ENCODE measurements at places on chromosomes 5 and 9. TPM values are rescaled to one million over a fixed set of nuclear protein-coding genes. Genes with fewer than 3 reads are reported as not detected.

DNA sequence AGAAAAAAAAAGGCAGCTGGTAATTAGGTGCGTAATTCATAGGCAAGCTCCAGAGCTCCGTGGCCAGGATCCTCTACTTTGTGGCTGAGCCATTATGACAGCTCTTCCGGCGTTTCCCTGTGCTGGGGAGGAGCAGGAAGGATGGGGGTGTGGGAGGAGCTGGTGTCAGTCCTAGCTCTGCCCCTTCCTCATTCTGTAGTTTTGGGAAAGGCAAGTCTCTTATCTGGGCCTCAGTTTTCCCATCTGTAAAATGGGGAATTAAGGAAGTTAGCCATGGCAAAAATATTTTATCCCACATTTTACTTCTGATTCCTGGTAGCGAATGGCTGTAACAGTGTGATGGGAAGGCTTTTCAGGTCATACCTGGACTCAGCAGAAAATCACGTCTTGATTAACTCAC is 81.1 kb downstream of the SEC61B start:
- no peak for DNase-seq

Gene RBM22
- total RNA-seq = 33.2 TPM

DNA sequence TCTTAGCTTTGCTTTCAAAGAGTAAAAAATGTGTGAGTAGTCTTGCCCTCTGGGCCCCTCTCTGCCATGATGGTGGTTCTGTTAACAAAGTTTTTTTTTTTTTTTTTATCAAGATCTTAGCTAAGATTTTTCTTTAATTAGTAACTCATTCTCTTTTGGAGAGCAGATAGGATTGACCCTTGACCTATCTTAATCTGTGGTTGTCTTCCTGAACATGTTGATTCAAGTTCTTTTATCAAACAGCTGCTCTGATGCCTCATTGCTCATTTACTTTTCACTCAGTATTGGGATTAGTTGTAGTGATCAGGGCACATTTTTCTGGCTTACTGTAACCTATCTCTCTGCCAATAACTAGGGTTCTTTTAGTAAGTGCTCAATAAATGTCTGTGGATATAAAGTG is 106.3 kb downstream of the PCSK5 start:
- DNase-seq = no peak

Gene MPDZ
- total RNA-seq = 14.0 TPM

DNA sequence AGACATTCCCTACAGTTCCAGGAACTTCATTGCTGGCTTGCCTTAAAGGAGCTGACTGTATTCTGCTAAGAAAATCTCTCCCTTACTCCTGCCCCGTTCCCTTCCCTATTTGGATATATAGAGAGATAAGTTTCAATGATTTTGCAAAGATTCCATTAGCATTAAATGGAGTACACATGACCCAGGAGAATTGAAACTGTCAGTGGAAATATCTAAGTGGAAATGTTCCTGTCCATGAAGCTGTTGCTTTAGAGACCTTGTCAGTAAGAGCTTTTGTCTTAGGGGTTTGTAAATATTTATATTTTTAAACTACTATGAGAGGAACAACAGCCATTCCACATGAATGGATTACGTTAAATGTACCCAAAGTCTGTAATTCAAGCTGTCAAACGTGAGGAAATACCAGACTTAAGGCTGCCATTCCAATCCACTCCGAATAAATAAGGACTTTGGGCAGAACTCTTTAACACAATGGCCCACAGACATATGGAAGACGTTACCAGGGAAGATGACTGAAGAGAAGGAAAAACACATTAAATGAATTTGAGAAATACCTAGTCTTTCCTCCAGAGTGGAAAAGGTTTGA is 387.1 kb upstream of the PAPPA start:
- DNase-seq = no peak

DNA sequence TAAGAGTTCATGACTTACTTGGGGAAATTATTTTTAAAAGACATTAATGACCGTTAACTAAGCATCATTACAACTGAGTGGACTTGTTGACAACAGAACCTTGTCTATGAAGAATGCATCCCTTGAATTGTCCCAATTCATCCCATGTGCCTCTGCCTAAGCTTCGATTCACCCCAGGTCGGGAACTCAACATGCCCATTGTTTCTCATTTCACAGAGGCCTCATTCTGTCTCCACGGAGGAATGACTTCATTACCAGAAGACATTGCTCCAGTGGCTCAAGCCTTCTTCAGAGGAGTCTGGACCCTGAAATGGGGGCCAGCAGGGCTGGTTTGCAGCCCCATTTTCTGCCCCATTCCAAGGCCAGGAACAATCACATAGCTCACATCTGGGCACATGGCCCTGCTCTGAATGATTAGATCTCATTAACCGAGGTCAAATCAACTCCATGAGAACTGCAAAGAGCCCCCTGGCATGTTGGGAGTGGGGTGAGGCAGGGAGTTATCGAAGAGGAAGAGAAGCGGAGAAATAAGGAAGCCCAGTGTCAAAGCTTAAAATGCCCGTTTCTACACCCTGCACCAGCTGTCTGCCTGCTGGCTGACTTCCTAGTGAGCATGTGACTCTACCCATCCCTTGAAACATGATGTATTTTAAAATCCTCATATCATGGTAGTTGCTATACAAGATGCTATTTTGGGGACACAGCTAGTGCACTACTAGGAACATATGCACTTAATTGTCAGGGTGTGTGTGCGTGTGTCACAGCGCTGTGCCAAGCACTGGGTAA is 137.3 kb downstream of the LHFPL2 start:
- no peak for DNase-seq

Gene RFX3
- 1.6 TPM for total RNA-seq

DNA sequence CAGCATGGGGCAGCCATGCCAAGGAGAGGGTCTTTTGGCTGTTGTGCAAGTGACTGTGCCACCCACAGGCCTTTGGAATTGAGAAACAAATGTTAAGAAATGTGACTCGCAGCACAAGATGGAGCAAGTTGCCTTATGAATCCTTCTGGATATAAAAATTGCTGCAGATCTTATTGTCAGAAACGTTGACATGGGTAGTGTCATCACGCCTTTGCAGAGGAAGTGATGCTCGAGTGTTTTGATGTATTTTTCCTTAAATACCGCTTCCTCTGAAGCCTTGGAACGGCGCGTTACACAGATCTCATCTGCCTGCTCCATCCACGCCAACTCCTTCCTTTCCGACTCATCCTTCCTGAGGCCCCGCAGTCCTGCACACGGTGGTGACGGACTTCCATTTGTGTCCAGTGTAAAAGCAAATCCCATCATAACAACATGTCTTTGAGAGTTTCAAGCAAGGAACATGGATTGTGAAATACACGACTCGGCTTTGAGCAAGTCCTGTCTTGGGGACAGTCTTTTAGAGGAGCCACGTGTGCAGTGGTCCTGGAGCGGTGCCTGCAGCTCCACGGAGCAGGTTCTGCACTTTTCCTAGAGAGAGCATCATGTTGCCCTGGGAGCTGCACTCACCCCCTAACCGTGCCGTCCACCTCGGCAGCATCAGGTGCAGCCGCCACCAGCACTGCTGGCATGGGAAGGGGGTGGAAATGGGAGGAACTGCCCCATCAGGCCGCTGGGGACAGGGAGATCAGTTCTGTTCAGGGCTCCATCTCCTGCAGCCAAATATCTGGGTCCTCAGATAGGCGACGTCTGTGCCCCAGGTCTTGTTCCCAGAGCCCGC is 15.1 kb downstream of the ROPN1L start:
- DNase-seq = no peak

Gene CYFIP2
- total RNA-seq = 56.5 TPM

Gene PCDHA2
- not detected for total RNA-seq

GRCh38 chr5:157463621-157464518 is 3.9 kb downstream of the NIPAL4 start:
- DNase-seq = peak; percentile 89

DNA sequence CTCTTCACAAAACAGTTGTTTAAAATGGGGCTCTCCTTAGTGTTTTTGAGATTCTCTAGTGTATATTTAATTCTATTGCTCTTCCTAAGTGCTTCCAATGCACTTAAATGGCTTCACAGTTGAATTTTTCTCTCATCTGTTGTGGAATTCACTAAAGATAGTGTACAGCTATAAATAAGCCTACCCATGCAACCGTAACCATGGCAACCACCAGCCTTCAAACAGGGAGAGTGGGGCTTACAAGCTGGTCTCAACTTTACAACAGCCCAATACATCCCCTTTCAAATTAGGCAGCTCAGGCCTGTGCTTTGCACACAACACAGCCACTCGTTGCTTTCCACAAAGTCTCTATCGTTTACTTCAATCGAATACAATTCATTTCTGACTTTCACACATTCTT is 144.0 kb upstream of the PLPPR1 start:
- no peak for DNase-seq

DNA sequence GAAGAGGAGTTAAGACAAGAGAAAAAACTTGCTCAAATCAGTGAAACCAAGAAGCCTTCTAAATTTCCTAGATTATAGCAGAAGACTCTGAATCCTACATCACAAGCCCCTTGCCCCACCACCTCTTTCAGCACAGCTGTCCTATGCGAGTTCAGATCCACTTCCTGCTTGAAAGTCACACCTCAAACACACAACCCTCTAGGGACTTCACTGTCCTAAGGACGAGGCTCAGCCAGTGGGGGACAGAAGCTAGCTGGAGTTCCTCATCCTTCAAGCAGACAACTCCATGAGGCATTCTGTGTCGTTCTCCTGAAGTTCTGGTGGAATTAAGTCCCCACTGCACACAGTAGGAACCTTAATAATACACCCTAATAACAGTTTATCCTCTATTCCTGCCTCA is 44.3 kb downstream of the NRG2 start:
- no peak for DNase-seq

DNA sequence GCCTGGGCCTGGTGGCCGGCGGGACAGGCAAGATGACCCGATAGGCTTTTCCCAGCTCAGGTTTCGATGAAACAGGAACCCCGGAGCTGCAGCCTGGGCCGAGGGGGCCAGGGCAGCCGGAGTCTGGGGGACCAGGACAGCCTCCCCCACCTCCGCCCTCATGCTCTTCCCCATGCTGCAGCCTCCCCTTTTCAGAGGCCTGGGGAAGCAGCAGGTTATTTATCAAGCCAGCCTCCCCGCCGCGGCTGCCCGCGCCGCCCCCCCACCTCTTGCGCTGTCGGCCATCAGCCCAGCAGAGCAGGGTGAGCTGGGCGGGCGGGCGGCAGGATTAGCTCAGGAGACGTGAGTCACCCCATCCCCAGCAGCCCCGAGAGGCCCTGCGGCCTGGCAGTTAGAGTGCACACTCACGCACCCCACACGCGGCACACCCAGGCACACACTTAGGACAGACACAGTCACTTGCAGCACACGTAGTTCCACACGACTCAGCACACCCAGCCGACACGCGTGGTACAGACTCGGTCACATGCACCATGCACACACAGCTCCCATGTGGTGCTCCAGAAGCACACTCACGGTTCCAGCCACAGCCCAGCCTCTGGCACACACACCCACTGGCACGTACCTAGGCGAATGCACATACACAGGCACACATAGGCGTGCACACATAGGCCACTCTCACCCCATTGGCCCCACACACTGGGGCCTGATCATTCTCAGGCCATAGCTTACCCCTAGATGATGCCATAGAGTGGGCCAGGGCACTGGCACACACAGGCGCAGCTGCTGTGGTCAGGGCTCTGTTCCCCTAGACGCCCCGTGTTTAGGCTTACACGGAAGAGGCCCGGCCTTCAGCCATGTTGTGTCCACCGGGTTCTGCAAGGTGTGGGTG is 13.0 kb downstream of the CXXC5 start:
- no peak for DNase-seq

GRCh38 chr5:31990081-31990650 is 184.0 kb downstream of the GOLPH3 start:
- no peak for DNase-seq

GRCh38 chr5:172721455-172722326 is 49.3 kb downstream of the DUSP1 start:
- DNase-seq = no peak

Gene TMEM167A
- total RNA-seq = 46.7 TPM

GRCh38 chr5:143119291-143119769 is 284.2 kb downstream of the NR3C1 start:
- DNase-seq = no peak

- DNase-seq = no peak
Measured at GRCh38 chr9:10525972-10526371, 86.8 kb downstream of the PTPRD start.

- DNase-seq = no peak
Measured at GRCh38 chr5:45093377-45093776, 284.6 kb downstream of the MRPS30 start.

DNA sequence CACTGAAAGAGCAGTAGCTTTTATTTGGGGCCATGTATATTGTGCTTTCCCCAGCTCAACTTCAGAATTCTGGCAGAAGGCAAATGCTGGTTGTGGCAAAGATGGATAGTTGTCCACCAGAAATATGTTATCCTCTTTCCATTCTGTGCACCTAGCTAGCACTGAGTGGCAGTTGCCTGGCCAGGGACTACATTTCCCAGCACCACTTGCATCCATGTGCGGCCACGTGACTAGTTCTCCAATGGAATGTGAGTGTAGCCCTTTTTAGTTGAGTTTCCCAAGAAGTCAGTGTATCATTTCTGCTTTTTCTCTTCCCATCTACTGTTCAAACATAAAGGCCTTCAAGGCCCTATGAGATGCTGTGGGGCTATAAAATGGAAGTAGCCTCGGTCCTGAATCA is 354.0 kb upstream of the CLINT1 start:
- DNase-seq = no peak

DNA sequence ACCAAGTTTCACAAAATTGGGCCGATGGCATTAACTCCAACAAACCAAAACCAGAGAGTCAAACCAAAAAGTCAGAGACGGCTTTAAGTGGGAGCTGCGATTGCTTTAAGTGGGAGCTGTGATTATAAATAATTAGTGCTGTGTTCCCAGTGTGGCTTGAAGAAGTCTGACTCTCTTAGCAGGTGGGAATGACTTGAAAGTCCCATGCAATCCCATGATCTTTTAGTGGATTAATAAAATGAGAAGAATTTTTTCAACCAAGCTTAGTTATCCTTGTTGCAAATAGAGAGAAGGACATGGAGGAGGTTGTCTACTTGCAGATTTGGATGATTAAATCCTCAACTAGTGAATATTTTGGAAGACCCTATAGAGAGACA is 68.5 kb downstream of the MYO10 start:
- DNase-seq = no peak

DNA sequence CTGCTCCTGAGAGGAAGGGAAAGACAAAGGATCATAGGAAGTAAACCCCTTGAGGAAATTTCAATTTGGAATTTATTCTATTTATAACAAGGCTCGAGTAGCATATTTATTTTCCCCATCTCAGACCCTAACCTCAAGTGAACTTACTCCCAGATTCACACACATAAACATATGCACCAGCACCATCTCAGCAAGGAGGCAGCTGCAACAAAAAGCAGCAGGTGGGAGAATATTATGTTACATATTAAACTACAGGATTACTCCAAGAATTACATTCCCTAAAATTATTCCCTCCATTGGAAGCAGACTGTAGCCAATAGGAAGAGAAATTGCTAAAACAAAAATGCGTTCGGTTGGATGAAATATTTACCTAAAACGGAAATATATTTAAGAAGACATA is 108.4 kb upstream of the PRSS3 start:
- DNase-seq = no peak

DNA sequence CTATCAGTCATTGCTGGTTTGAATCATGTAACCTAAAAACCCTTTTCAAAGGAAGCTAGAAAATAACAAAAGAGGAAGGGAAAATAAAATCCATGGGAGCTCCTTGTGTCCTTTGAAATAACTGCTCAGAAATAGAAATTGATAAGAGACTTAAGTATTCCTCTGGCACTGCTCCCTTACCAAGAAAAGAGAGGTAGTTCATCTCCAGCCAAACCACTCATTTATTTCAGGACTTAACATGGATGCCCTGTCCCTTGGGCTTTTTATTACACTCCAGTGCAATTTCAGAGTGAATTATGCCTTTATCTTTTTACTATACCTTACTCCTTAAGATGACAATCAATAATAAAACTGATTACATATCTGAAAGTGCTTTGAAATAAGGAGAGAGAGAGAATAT is 61.0 kb downstream of the MUSK start:
- no peak for DNase-seq
